ENCODE measurements at places on chromosomes 4 and X. TPM values are rescaled to one million over a fixed set of nuclear protein-coding genes. Genes with fewer than 3 reads are reported as not detected.

The CRLF2 gene
- total RNA-seq, result 1.2 TPM

GRCh38 chr4:113071805-113072204, 22.4 kb downstream of the ANK2 start:
- no peak overlapping the region for H3K4me3 ChIP-seq
- H3K27ac ChIP-seq, result no peak overlapping the region
- no peaks in the 10 kb centered on the region for H3K4me1 ChIP-seq
- no peak for DNase-seq
- H3K36me3 ChIP-seq, result no peaks in the 10 kb centered on the region
- H3K27me3 ChIP-seq, result no peaks in the 10 kb centered on the region

GRCh38 chr4:85381968-85382367, 93.0 kb upstream of the ARHGAP24 start:
- DNase-seq, result no peak
- no peak overlapping the region for H3K4me3 ChIP-seq
- H3K27ac ChIP-seq, result no peak overlapping the region
- no peaks in the 10 kb centered on the region for H3K27me3 ChIP-seq

The KIT gene
- total RNA-seq, result 33.3 TPM

- no peak overlapping the region for H3K27ac ChIP-seq
- no peak for DNase-seq
- H3K4me3 ChIP-seq, result no peak overlapping the region
Observed at GRCh38 chr4:41949531-41949930, 14.3 kb downstream of the TMEM33 start.
